ENCODE measurements at places on chromosomes 13 and 19. TPM values are rescaled to one million over a fixed set of nuclear protein-coding genes. Genes with fewer than 3 reads are reported as not detected.

Gene GARIN5B
- not detected for total RNA-seq

Gene ATP4A
- total RNA-seq: not detected

Gene ZNF880
- total RNA-seq: 32.1 TPM

Gene CLDN10
- not detected for total RNA-seq

Gene ALOX5AP
- total RNA-seq: not detected

Gene SHC2
- 0.39 TPM for total RNA-seq

Measured in articular chondrocyte of knee joint (primary cell).